ENCODE measurements at places on chromosomes 13 and 19. TPM values are rescaled to one million over a fixed set of nuclear protein-coding genes. Genes with fewer than 3 reads are reported as not detected.

The METTL21C gene
- polyA plus RNA-seq = not detected

The CYP4F8 gene
- polyA plus RNA-seq = not detected

The DIRAS1 gene
- 1.6 TPM for polyA plus RNA-seq

The A1BG gene
- 0.64 TPM for polyA plus RNA-seq

The C5AR2 gene
- 0.91 TPM for polyA plus RNA-seq

DNA sequence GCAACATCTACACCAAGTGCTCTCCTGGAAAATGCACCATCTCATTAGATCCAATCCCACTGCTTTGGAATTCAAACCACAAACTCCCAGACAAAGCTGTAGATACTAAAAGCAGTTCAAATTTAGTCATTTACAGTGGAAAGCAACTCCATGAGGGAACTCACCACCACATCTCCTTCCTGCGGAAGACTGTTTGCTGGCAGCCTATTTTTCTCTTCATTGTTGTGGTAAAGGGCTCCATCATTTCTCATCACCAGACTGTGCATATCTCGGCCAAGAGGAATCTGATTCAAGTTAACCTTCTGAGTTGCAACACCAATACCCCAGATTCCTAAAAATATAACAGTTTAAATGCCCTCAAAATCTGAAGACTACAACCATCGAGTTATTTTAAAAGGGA, 8.4 kb downstream of the SPRYD7 start:
- H3K27me3 ChIP-seq = no peaks in the 10 kb centered on the region
- H3K4me3 ChIP-seq = no peak overlapping the region
- H3K27ac ChIP-seq = no peak overlapping the region

- no peak overlapping the region for H3K4me3 ChIP-seq
- peak; percentile 11 for DNase-seq
- no peaks in the 10 kb centered on the region for H3K27me3 ChIP-seq
- peaks cover 2% of the 10 kb centered on the region for H3K36me3 ChIP-seq
Observed at GRCh38 chr13:42320375-42320787, 48.4 kb downstream of the AKAP11 start.

DNA sequence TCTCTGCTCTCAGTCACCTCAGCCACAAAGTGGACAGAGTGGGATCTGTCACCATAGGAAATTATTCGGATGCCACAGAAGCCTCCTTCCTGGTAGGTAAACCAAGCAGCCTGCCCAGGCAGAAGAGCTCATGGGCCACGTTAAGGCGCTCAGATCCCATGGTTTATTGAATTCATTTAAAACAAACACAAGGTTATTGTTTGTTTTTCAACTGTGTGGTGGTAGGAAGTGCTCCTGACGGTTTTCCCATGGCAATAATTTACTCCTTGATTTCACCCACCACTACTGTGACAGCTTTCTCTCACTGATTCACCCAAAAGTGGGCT, 14.4 kb downstream of the BCAM start:
- H3K36me3 ChIP-seq = no peaks in the 10 kb centered on the region
- H3K27ac ChIP-seq = no peak overlapping the region
- no peak for DNase-seq
- no peaks in the 10 kb centered on the region for H3K27me3 ChIP-seq
- H3K4me3 ChIP-seq = no peak overlapping the region
- H3K4me1 ChIP-seq = no peaks in the 10 kb centered on the region

- H3K27me3 ChIP-seq = no peaks in the 10 kb centered on the region
- H3K27ac ChIP-seq = no peak overlapping the region
- no peak for DNase-seq
- no peak overlapping the region for H3K4me3 ChIP-seq
- no peaks in the 10 kb centered on the region for H3K36me3 ChIP-seq
Observed at GRCh38 chr13:101868585-101869469, 416.4 kb downstream of the ITGBL1 start.

DNA sequence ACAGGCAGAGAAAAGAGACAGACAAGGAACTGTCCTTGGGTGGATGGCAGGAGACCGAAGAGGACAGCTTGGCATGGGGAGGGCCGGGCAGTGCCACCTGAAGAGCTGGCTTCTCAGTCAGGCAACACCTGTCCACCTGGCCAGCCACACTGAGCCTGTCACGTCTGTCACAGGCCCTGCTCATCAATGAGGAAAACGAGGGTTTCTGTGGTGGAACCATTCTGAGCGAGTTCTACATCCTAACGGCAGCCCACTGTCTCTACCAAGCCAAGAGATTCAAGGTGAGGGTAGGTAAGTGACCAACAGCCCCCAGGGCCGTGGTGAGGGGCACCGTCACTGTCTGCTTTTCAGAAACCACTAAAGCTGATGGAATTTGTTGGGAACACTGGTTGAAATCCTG, 11.2 kb upstream of the PROZ start:
- DNase-seq = no peak
- no peaks in the 10 kb centered on the region for H3K36me3 ChIP-seq
- H3K4me1 ChIP-seq = no peaks in the 10 kb centered on the region

DNA sequence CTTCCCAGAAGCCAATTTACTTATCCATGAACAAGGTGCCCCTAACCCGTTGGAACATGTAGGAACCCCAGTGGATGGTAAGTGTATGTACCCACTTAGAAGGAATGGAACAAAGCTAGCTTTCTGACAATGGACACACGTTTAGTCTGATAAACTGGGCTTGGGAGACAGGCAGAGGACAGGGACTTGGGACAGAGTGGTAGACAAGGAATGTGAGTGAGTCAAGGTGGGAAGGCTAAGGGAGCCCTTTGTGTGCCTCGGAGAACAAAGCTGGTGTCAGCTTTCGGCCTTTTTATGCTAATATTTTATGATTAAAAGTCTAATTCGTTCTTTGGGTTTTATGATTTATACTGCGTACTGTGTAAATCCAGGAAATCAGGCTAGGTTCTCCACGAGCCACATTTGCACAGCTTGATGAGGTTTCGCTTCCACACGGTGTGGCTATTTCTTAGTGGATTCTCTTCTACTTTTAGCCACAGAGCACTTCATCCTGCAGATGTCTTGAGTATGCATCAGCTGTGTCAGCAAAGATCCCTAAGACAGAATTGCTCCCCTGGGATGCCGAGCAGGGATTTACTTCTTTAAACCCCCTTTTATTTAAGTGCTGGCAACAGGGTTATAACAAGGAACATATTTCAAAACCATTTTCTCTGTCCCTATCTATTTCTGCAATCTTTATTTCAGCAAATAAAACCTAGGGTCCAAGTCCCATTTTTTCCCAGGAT, 258.5 kb downstream of the DLEU7 start:
- H3K27ac ChIP-seq = no peak overlapping the region
- no peaks in the 10 kb centered on the region for H3K36me3 ChIP-seq
- H3K27me3 ChIP-seq = no peaks in the 10 kb centered on the region
- no peaks in the 10 kb centered on the region for H3K4me1 ChIP-seq

DNA sequence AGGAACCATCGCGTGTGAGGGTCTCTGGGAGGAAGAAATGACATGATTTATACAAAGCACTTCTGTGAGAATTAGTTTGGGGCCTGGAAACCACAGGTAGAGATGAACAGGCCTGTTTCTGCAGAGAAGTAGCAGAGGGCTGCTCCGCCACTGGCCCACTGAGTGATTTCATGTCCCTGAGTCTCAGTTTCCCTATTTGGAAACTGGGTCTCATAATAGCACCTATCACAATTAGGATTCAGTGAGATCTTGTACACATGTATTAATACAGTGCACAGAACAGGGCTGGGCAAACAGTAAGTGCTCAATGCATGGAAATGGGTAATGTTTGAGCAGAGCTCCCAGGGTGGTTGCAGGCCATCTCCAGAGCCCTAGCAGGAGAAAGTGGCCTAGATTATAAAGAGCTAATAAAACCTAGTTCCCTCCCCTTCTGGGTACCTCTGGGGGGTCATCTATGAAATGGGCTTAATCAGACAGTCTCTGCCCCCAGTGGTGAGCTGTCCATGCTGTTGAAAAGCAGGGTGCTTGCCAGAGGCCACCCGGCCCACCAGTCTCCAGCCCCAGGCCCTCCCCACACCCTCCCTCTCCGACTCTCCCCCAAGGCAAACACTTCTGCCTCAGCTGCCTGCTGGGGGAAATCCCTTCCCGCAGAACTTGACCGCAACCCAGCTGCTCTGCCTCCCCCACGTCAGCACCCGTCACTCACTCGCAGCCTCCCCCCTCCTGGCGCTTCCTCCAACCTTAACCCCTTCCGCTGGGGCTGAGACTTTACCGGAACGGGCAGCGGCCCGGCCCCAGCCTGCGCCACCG, 4.5 kb downstream of the BCL3 start:
- peak overlapping the region; percentile 98 for H3K27ac ChIP-seq
- peak; percentile 88 for DNase-seq
- no peaks in the 10 kb centered on the region for H3K27me3 ChIP-seq
- H3K36me3 ChIP-seq = peaks cover 83% of the 10 kb centered on the region
- peak overlapping the region; percentile 48 for H3K4me3 ChIP-seq

- peaks cover 7% of the 10 kb centered on the region for H3K36me3 ChIP-seq
- H3K4me1 ChIP-seq = no peaks in the 10 kb centered on the region
- no peak overlapping the region for H3K4me3 ChIP-seq
- no peak for DNase-seq
- H3K27ac ChIP-seq = no peak overlapping the region
Observed at GRCh38 chr13:41751277-41751676, 209.6 kb downstream of the VWA8 start.

DNA sequence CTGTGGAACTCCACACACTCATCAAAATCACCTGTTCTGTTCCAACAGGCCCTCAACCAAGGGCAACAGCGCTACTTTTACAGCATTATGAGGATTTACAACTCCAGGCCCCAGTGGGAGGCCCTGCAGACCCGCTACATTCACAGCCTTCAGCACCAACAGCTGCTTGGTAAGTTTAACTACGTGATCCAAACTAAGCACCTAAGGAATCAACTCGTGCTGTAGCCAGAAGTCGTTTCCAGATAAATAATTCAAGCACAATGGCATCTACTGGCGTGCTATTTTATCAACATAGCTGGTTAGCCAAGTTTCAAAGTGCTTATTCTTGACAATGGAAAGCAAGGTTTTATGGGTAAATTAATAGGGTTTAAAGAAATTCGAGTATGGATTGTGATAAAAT, 5.3 kb downstream of the FAM216B start:
- H3K27ac ChIP-seq = no peak overlapping the region
- H3K4me3 ChIP-seq = no peak overlapping the region
- no peaks in the 10 kb centered on the region for H3K36me3 ChIP-seq

DNA sequence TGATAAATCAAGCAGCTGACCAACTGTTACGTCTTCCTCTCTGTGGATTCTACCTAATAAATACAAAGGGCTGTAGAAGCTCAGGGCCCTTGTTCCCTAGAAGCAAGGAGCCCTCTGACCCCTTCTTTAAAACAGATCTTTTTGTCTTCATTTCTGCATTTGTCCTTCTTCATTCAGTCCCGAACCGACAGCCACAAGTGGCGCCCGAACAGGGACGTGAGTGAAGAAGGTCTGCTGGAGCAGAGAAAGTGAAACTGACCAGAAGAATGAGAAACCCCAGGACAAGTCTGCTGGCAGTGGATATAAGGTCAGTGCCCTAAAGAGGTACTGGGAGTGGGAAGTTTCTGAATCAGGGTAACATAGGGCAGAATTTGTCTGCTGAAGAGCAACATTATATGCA, 13.1 kb downstream of the ZNF773 start:
- H3K4me1 ChIP-seq = no peaks in the 10 kb centered on the region
- no peak overlapping the region for H3K4me3 ChIP-seq
- peaks cover 5% of the 10 kb centered on the region for H3K36me3 ChIP-seq
- DNase-seq = no peak

GRCh38 chr13:40585911-40586471, 80.5 kb downstream of the FOXO1 start:
- H3K36me3 ChIP-seq = no peaks in the 10 kb centered on the region
- DNase-seq = no peak
- no peak overlapping the region for H3K4me3 ChIP-seq
- no peak overlapping the region for H3K27ac ChIP-seq
- no peaks in the 10 kb centered on the region for H3K27me3 ChIP-seq
- peaks cover 2% of the 10 kb centered on the region for H3K4me1 ChIP-seq

DNA sequence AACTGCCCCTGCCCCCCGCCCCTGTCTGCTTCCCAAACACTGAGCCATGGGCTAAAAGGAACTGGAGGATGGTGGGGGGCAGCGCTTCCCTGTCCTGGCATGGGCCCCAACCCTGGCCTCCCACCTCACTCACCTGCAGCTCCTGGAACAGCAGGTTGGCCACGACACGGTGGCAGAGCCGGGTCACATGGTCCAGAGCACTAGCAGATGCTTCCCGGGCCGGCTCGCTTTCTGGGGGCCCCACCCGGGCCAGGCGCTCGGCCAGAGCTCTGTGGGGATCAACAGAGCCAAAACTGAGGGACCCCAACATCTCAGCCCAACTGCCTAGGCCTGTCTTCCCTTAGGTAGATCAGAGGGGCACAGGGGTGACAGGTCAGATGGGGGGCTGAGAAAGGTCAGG, 20.6 kb downstream of the EXOC3L2 start:
- H3K27ac ChIP-seq = no peak overlapping the region
- no peaks in the 10 kb centered on the region for H3K27me3 ChIP-seq
- H3K36me3 ChIP-seq = no peaks in the 10 kb centered on the region
- H3K4me1 ChIP-seq = no peaks in the 10 kb centered on the region
- DNase-seq = no peak

DNA sequence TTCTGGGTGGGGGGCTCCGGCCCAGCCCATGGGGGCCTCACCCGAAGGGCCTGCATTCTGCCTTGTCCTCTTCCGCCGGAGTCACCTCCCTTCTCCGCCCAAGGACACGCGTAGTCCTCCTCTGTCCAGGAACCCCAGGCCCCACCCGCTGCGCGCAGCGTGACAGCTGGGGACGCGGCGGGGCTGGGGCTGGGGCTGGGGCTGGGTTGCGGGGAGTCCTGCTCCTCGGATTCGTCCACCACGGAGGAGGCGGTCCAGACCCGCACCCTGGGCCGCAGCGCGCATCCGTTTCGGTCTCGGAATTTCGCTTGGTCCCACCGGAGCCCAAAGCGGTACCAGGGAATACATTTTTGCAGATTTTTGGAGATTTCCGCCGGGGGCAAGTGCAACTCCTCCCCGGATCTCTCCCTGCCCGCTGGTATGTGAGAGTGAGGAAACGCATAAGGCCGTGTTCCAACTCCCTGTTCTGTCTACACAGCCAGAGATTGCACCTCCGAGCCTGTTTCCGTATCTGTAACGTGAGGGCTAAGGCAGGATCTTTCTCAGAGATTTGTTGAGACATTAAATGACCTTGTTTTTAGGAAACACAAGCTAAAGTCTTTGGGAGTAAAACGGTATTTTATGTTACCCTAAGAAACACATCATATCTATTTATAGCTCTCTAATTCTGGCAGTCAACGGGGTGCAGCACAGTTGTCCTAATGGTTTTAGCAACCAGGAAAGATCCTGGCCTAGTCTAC, at the start of gene COX7A1:
Gene COX7A1 (minus strand): TSS at position 96 of the 740 bp plus-strand sequence. CDS start 40 bp downstream, at position 56.
- DNase-seq = no peak
- H3K36me3 ChIP-seq = peaks cover 8% of the 10 kb centered on the region
- H3K27me3 ChIP-seq = no peaks in the 10 kb centered on the region

- no peaks in the 10 kb centered on the region for H3K27me3 ChIP-seq
- DNase-seq = no peak
- no peak overlapping the region for H3K27ac ChIP-seq
Observed at GRCh38 chr13:94249512-94249911, 230.0 kb downstream of the DCT start.

DNA sequence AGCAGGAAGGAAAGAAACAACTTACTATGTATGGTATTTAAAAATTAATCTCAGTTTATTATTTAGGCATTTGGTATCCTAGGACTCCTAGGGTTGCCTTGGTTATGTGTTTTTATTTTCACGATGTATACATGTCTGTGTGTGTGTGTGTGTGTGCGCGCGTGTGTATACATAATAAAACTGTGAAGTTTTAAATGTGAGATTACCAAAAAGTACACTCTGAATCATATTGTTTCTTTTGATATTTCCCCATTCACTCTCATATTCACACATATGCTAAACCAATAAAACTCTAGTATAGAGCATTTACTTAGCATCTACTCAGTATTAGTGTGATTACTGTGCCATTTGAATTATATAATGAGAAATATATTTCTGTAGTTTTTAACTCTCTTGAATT, 30.8 kb upstream of the NDFIP2 start:
- H3K4me3 ChIP-seq = no peak overlapping the region
- no peaks in the 10 kb centered on the region for H3K4me1 ChIP-seq
- no peaks in the 10 kb centered on the region for H3K36me3 ChIP-seq
- H3K27ac ChIP-seq = no peak overlapping the region

Data from small intestine (tissue), 16 donors.